ENCODE measurements at places on chromosomes 13 and 19.

- DNase-seq, result no peak
Measured at GRCh38 chr19:12628040-12629022, 17.6 kb downstream of the ZNF791 start.

- DNase-seq, result no peak
Measured at GRCh38 chr19:47370045-47370611, 21.0 kb downstream of the DHX34 start.

GRCh38 chr19:41872775-41873647, 4.1 kb upstream of the CD79A start:
- DNase-seq, result peak; percentile 18

DNA sequence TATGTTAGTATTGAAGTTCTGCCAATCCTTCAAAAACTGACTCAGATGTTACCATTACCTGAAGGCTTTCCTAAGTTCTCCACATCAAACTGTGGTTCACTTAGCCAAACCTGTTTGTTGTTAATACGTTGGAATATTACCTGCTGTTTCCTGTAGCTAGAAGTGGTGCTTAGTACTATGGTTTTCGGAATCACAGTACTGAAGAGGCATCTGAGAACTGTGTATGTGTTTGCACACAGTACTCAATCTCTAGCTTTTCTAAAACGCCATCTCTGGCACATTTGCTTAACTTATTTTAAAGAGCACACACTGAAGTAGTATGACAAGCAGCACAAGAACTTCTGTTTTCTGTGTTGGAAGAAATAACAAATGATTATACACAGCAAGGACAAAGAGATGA, 248.2 kb downstream of the SHISA2 start:
- DNase-seq, result no peak

DNA sequence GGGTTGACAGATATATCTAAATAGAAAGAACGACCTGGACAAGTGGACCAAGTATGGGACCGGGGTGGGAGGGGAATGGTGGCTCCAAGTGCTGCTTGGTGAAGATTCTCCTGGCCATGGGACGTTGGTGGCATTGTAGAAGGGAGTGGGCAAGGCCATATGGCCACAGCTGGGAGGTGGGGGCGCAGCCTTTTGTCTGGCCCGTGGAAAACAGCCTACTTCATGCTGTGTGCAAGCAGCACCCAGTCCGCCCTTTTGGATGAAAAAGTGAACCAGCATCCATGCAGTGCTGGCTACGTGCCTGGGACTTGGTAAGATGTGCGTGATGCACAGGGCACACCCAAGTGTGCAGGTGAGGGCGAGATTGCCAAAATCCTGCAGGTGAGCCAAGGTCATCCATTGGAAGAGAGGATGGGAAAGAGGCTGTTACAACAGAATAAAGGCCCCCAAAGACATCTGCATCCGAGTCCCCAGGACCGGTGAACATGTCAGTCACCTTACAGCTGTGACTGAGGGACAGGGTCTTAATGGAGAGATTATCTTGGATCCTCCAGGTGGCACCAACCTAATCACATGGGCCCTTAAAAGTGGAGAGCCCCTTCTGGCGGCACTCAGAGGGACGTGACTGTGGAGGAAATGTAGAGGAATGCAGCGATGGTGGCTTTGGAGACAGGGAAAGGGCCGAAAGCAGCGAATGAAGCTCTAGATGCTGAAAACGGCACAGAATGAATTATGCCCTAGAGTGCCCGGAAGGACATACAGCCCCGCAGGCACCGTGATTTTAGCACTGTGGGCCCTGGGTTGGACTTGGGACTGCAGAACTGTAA, 40.8 kb downstream of the TEX29 start:
- no peak for DNase-seq

DNA sequence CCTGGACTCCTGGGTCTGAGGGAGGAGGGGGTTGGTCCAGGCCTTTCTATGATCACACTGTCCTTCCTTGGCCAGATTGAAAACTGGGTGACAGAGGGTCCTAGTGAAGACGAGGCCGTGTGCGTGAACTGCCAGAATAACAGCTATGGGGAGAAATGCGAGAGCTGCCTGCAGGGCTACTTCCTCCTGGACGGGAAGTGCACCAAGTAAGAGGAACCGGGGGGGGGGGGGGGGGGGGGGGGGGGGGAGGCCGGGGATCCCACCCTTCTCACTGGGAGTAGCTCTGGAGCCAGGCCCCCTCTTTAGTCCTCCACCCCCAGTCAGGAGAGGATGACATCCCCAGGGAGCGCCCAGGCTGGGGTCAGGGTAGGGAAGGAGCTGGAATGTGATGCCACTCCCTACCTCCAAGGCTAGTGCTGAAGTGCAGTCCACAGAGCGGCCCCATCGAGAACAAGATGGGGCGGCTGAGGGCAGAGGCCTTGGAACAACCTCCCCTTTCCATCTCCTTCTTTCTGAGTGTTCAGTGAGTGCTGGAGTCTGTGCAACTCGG, 19.4 kb downstream of the CNFN start:
- DNase-seq, result no peak

DNA sequence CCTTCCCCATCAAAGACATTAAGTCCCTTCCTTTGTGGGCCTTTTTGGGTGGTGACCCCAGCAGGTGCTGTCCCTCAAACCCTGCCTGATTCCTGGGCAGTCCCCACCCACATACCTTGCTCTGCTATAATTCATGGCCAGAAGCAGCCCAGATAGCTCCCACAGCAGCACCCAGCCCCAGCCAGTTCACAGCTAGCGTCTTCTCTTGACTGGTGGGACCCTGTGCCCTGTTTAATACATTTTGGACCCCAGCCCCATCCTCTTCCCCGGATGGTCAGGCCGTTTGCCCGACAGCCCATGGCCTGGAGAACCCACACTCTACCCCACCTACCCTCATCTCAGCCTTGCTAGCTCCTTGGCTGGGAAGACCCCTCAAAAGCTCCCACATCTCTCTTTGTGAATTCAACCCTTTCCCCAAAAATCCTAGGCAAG, 2.1 kb downstream of the CCDC106 start:
- DNase-seq, result no peak

DNA sequence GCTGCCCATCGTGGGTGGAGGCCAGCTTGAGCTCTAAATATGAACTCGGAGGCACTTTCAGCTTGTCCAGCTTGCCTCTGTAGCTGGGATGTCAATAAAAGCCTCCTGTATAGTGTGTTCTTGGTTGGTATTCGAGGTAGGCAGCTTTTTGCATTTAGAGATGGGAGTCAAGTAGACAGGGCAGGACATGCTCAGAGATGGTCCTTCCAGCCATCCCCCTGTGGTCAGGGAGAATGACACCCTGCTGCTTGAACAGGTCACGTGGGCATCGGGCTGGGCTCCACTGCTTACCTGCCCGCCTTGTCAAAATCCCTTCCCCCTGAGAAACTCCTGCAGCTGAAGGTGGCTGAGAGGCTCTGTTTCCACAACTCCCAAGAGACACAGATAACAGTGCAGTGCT, 302.5 kb downstream of the ZNF536 start:
- DNase-seq, result no peak
